ENCODE measurements at places on chromosomes 2 and 18.
A peak's percentile ranks its signal among the peaks of the same experiment; 100 is the strongest.

- DNase-seq, result no peak
Observed at GRCh38 chr2:136116151-136116812, 1.7 kb downstream of the CXCR4 start.

DNA sequence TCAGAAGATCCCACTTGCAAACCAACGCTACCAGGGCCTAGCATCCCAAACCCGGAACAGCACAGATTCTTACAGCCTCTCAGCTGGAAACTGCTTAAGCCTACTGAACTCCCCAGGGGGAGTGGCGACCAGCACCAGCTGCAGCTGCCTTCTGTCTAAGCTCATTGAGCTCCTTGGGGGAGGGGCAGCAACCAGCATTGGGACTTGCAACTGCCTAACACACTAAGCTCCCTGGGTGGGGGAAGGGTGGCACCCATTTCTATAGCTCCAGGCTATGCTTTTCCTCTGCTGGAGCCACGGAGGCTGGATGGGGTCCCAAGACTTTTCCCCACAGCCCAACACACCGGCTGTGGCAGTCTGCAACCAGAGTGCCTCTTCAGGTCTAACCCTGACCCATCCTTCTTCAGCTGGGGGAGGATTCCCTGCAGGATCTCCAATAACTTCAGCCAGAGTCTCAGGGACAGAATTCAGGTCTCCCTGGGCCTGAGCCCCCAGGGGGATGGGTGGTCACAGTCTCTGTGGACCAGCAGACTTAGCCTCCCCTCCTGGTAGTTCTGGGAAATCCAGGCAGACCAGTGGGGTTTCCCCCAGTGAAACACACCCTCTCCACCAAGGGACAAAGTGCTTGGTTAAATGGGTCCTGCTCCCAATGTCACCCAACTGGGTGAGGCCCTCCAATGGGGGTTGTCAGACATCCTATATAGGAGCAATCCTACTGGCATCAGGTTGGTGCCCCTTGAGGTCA is 45.9 kb upstream of the ITGA4 start:
- DNase-seq, result no peak

- DNase-seq, result no peak
Observed at GRCh38 chr2:24672589-24672988, 120.6 kb downstream of the PTRHD1 start.

GRCh38 chr2:28450901-28451565 is 44.8 kb upstream of the PLB1 start:
- no peak for DNase-seq

- peak; percentile 31 for DNase-seq
Observed at GRCh38 chr2:229800997-229801754, 86.8 kb upstream of the DNER start.

- no peak for DNase-seq
Observed at GRCh38 chr2:61018318-61018755, 282 bp upstream of the PUS10 start.

GRCh38 chr2:195848119-195848899 is 191.3 kb downstream of the SLC39A10 start:
- DNase-seq, result no peak

DNA sequence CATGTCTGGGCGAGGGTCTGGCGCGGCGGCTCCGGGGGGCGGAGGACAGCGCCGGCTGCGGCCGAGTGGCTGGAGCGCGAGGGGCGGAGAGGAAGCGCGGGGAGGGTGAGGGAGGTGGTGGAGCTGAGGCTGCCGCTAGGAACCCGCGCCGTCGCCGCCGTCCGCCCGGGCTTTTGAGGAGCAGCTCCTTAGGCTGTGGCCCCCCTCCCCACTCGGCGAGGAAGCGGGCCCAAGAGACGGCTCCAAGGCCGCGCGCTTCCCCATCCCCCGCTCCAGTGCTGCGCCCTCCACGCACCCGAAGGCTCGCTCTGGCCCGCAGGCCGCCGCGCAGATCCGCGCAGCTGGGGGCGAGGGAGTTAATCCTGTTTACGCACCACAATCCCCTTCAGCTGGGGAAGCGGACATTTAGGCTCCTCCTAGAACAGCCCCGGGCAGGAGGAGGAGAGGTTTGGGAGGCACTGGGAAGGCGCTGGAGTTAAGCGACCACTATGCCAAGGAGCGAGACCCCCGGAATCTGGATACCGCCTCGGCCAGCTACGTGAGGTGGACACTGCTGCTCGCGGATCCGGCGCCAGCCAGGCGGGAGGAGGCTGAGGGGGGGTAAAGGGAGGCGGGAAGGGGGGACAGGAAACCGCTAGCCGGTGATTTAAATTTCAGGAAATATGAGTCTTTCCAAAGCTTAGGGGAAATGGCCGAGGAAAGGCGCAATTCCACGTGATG is at the start of gene CNRIP1:
TSS of gene CNRIP1 (minus strand) at position 552 of the 720 bp plus-strand sequence. CDS start at position 3, 549 bp downstream.
- no peak for DNase-seq

GRCh38 chr18:3596637-3597384 is 146.8 kb downstream of the TGIF1 start:
- DNase-seq, result no peak

DNA sequence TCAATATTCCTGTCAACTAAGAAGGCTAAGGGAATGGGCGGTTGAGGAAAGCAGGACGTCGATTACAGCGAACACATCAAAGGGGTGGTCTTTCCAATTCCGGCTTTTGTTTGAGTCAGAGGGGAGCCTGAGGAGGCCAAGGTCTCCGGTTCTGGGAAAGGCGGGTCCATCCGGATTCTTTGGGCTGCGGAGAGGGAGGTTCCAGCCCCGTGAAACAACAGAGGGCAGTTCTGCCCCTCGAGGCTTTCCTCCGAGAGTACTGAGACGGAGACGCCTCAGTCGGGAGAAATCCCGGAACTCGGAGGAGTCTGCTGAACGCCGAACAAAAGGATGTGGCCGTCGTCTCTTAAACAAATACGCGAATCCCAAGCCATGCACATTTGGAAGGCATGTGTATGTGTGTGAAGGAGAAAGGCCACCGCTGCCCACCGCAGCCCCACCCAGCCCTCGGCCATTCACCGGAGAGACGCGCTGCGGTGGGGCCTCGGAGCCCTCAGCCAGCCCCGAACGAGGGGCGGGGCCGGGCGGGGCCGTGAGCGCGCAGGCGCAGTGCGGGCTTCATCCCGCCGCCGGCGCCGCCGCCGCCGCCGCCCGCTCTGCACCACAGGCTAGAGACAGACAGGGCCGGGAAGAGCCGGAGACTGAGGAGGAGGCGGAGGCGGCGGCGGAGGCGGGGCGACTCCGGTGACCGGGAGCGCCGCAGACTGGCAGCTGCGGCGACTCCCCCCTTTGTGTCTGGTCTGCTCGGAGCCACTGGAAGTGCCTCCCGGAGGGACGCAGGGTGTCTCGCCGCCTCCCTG is at the start of gene BMPR2:
TSS of gene BMPR2 (plus strand) at position 719 of the 800 bp plus-strand sequence. CDS start 1,148 bp downstream, outside the sequence.
- DNase-seq, result peak; percentile 61

GRCh38 chr2:114468343-114468742 is 25.9 kb downstream of the DPP10 start:
- no peak for DNase-seq

DNA sequence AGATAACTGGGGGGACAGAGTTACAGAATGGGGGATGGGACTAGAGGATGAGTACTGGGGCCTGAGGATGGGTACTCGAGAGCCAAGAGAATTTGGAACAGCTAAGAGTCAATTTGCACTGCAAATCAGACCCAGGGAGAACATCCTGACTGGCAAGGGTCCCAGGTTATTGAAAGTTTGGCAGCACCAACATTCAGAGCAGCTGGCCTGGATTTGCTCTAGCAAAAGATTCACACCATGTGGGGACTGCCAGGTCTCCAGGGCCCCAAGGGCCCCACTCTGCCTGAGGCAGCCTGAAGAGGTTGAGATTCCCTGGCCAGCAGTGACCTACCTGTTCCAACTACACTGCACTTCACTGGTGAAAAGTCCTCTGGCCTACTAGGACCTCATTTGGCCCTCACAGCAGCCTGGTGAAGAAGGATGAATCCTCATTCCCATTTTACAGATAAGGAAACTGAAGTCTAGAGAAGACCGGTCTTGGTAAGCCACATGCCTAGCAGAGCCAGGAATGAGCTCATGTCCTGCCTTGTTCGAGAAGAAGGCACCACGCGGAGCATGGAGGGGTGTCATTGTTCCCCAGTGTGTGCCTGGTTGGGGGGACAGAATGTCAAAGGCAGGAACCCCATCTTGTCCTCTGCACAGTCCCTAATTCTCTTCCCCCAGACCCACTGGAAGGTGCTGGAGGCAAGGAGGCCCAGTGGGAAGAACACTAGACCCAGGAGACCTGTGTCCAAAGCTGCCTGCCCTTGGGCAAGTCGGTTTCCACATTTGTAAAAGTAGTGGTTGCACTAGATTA is 258.6 kb downstream of the TNS1 start:
- no peak for DNase-seq

DNA sequence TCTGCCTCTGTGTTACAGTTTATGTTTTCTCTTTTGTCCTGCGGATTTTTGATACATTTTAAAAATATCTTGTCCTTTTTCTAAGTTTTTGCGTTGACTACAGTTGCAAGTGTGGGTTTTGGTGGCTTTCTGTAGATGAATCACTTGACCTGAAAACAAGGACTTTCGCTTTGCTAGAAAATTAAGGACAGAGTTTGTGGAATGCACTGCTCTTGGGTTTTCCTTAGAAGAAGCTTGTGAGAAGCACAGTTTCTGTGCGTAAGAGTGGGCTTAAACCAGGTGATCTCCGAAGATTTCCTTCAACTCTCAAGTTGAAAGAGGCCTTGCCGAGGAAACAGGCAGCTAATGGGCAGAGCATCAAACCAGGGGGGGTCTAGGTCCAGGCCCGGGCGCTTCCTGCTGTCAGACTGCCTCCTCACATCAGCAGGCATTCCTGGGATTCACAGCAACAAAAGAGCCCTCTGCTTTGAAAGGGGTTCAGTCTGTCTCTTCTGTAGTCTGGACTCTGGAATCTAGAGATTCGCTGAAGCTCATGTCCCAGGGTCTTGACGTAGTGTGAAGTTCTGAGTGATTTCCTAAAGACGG is 17.3 kb downstream of the NCK2 start:
- no peak for DNase-seq

DNA sequence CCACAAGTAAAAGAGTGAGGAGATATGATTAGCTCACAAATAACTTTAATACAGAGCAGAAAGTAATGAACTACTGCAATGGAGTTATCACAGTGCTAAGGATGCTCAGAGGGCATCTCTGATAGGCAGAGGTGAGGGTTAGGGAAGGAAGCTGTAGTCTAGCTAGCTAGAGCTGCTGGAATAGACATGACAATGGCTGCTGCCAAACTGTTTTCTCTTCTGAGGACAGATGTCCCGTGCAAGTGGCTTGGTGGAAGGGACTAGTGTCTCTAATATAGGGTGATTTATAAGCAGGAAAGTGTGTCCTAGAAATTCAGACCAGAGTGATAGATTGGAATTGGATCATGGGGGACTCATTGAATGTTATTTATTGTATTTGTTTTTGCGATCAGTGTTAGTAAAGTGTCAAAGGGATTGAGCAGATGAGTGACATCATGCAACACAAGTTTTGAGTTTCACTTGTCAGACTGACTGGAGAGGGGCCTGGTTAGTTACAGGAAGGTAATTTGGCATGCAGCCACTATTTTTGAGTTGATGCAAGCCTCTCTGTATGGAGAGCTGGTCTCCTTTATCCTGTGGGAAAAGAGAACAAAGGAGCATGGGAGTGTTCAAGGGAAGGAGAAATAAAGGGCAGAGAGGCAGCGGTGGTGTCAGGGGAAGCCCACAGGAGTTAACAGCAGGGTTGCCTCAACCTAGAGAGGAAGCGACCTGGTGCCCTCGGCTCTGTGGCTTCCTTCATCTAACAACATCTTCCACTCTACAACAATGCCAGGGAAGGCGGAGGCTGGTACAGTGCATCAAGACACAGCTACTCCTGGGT is 1.9 kb downstream of the CTLA4 start:
- no peak for DNase-seq

DNA sequence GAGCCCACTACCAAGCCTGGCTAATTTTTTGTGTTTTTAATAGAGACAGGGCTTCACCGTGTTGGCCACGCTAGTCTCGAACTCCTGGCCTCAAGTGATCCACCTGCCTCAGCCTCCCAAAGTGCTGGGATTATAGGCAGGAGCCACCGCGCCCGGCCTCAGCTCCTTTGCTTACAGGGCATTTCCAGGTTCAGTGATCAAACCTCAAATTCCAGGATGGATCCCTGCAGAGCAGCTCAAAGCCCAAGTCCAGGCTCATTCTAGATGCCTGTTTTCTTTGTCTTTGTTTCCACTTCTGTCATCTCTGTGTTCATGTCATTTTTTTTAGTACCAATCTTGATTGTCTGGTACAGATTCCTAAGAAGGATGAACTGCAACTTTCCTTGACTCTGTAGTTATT is 41.9 kb downstream of the TNFRSF11A start:
- no peak for DNase-seq

DNA sequence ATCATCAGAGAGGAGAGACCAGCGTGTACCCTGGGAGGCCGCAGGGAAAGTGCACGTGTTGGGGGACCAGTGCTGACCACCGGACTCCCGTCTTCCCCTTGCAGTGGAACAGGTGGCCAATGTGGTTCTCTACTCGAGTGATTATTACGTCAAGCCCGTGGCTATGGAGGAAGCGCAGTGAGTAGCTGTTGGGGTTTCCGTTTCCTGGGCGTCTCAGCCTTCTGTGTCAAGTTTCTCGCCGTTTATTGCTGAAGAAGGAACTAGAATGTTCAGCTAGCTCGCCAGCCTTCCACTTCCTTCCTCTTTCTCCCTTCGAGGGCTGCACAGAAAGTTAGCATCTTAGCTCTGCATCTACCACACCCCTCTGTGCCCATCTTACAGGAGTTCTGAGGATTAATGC is 22.8 kb upstream of the DGKD start:
- DNase-seq, result no peak

GRCh38 chr18:48785091-48785614 is 165.6 kb downstream of the SMAD7 start:
- no peak for DNase-seq

GRCh38 chr2:200618590-200619021 is 32.8 kb downstream of the AOX1 start:
- DNase-seq, result no peak

DNA sequence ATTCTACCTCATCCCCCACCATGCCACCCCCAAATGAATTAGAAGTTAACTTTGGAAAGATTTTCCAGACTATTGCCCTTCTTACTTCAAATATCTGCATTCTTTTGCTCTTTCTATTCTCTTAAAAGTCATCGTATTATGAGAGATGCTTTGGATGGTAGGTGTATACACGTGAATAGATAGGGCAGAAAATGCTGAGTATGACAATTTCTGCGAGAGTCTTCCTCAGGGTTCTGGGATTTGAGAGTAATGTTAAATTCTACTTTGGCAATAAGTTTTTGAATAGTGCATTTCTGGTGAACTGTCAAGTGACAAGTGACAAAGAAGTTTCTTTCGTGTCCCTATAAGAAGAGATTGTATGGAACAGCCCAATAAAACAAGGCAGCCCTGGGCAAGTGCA is 137.6 kb upstream of the DSEL start:
- DNase-seq, result no peak
